ENCODE measurements at places on chromosomes 1 and 21. TPM values are rescaled to one million over a fixed set of nuclear protein-coding genes. Genes with fewer than 3 reads are reported as not detected.

- DNase-seq = no peak
These were observed 104.8 kb upstream of the GJB5 start for GRCh38 chr1:34650090-34650489.

- peak; percentile 82 for DNase-seq
These were observed 28.4 kb downstream of the TRIM45 start for GRCh38 chr1:117093091-117093534.

DNA sequence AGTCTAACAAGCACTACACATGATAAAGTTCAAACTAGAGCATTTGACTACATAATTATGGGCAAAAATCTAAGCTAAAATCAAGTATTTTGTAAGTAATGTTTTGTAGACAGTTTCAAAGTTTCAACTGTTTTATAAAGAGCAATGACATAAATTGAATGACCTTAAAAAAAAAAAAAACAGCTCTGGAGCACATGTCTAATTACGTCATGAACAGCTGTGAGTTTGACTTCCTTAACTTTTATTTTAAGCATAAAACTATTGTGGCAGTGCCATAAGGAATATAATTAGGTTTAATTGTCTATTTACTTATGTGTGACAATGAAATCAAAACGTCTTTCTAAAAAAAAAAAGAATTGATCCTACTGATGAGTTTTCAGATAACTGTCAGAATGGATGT, 272.5 kb upstream of the LRRC7 start:
- peak; percentile 5 for DNase-seq

DNA sequence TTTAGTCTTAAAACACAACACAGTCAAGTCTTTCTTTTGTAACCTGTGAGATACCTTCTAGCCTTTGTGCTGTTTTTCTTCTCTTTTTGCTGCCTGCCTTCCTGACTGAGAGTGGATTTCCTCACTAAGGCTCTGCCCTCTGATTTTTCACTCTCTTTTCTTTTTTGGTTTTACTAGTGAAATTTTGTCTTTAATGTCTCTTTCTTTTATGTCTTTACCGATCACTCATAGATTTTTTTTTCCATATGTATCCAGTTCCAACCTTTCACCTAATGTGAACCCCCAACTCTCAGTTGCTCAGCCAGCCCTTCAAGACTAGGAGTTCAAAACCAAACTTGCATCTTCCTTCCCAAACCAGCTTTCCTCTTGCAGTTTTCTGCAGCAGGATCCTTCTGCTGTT, 6.5 kb downstream of the LGALS8 start:
- no peak for DNase-seq

GRCh38 chr1:225847610-225848009, 34.6 kb downstream of the TMEM63A start:
- no peak for DNase-seq

- DNase-seq = peak; percentile 80
These were observed 13.9 kb downstream of the LMX1A start for GRCh38 chr1:165342587-165342986.

DNA sequence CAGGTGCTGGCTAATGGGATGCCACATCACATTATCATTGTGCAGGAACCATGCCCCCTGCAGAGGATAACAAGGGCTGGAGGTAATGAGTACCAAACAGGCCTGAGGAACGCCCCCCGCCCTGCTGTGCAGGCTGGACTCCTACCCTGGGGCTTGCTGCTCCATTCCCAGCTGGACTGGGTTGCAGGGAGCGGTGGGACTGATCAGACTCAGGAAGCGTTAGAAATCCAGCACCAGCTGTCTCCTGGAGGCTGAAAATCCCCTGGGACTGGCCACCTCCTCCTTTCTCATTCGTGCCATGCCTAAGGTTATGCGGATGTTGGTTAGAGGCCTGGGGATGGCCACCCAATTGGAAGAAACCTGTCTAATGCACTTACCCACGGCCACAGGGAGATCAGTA, 36.9 kb upstream of the POU3F1 start:
- DNase-seq = no peak

DNA sequence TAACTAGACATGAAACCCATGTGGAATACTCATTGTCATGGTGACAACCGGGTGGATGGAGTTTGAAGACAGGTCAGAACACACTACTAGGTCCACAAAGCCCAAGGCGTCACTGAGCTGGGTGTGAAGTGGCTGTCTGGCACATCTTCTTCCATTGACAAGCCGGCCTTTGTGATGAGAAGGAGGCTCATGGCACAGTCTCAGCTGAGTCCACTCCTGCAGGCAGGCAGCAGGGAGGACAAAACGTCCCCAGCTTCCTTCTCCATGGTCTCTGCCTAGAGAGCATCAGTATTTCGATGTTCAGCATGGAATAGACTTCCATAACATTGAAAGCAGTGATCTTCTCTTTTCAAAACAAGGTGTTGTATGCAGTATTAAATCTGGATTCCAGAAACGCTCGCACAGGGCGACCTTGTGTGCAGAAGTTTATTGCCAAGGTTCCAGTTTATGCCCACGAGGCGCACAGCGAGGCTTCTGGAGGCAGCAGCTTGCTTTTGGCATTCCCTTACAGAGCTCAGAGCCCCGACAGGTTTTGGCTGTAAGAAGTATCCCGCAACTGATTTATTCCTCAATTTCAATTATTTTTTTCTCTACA, 104.2 kb downstream of the SIM2 start:
- DNase-seq = no peak

DNA sequence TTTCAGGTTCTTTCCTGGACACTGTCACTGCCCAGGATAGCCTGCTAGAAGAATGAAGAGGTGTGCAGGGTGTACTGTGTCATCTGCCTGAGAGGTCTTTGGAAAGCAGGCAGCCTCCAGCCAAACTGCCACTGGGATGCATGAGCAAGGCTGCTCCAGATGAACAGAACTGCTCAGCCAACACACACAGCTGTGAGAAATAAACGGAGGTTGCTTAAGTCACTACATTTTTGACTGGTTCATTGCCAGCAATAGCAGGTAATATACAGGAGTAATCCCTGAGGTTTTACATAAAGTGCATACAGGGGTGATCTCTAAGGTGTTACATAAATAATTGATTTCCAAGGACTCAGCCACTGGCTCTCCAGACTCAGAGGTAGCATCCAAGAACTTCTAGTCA, 516.9 kb downstream of the BRINP3 start:
- peak; percentile 21 for DNase-seq

DNA sequence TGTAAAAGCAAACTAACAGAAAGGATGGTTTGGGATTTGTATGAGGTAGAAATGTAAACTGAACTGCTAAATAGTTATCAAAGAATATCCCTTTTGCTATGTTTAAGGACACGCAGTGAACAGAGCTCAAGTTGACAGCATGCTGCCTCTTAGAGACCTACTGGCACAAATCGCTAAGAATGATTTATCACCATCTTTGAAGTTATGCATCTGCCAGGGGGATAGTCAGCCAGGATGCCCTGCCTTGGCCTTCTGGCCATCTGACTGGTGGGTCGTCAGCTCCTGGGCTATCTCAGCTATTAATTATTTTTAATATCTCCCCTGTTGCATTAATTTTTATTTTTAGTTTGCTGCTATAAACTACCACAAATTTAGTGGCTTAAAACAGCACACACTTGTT, 334.8 kb upstream of the KAZN start:
- peak; percentile 13 for DNase-seq

DNA sequence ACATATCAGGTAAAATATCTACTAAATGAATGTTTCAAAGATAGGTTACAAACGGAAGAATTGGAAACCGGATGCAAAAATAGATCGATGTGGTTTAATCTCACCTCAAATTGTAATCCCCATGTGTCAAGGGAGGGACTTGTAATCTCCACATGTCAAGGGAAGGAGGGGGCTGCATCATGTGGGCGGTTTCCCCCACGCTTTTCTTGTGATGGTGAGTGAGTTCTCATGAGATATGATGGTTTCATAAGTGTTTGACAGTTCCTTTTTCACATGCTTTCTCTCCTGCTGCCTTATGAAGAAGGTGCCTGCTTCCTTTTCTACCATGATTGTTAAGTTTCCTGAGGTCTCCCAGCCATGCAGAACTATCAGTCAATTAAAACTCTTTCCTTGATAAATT, 408.7 kb upstream of the TMPRSS15 start:
- DNase-seq = no peak

GRCh38 chr21:28431527-28432200, 561.0 kb downstream of the LTN1 start:
- no peak for DNase-seq

GRCh38 chr1:45640293-45640692, 16.4 kb upstream of the CCDC17 start:
- DNase-seq = no peak

DNA sequence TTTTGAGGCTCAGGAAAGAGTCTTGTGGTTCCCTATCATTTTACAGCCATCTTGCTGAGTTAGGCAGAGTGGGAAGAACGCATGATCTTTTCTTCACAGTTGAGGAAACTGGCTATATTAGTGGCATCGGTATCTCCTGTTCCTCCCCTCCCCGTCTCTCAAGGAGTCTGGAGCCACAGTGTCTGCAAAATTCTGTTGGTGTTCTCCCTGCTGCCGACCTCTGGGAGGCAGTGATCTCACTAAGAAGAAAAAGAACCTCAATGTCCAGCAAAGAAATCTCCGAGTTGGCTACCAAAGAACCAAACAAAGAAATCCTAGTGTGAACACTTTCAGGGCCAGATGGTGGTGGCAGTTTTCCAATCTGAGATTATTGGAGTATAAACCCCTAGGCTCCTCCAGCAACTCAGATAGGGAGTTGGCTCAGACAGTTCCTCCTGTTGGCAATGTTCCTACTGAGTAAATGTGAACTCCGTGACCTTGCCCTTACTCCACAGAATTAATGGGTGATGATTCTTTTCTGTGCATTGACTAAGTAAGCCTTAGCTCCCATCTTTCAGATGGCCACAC, 41.2 kb downstream of the PRAMEF20 start:
- peak; percentile 26 for DNase-seq

GRCh38 chr21:29018540-29018939, 609 bp downstream of the RWDD2B start:
- peak; percentile 16 for DNase-seq

DNA sequence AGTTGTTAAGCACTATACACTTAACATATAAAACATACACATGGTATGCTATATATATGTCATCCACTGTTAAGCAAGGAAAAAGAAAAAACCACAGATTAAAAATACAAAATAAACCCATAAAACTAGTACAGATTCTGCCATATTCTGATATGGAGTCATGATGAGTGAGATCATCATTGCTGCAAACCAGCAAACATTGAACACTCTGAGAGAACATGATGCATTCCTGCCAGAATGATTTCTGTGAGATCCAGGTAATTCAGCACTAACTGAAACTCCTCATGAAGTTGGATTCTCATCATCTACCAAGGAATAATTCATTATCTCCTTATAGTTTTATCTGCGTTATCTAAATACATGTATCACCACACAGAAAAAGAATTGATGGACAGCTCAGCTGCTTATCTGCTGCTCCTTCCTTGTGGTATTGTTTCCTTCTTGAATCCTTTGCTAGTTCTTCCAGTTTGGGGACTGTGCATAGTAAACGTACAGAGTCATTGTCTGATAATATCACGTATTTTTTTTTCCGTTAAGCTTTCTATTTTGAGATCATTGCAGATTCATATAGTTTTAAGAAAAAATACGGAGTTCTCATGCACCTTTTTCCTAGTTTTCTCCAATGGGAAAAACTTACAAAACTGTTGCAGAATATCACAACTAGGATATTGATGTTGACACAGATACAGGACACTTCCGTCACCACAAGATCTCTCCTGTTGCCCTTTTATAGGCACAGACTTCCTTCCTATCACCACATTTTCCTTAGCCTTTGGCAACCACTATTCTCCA, 9.3 kb downstream of the RAB4A start:
- DNase-seq = no peak

GRCh38 chr1:170619241-170620028, 44.5 kb upstream of the PRRX1 start:
- DNase-seq = peak; percentile 39

GRCh38 chr1:221795380-221795779, 53.5 kb upstream of the DUSP10 start:
- DNase-seq = no peak

GRCh38 chr1:229557913-229558414, 543 bp downstream of the ABCB10 start:
- DNase-seq = peak; percentile 48

DNA sequence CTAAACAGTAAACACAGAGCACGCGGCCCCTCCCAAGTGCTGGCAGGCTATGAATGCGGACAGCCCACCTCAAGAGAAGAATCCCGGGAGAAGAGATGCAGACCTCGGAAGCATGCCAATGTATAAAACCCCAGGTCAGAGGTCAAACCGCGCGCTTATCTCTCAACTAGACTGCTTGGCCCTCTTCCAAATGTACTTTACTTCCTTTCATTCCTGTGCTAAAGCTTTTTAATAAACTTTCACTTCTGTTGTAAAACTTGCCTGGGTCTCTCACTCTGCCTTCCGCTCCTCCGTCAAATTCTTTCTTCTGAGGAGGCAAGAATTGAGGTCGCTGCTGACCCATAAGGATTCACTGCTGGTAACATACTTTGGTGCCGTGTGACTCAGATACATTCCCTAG, 216.0 kb downstream of the S1PR1 start:
- DNase-seq = no peak

DNA sequence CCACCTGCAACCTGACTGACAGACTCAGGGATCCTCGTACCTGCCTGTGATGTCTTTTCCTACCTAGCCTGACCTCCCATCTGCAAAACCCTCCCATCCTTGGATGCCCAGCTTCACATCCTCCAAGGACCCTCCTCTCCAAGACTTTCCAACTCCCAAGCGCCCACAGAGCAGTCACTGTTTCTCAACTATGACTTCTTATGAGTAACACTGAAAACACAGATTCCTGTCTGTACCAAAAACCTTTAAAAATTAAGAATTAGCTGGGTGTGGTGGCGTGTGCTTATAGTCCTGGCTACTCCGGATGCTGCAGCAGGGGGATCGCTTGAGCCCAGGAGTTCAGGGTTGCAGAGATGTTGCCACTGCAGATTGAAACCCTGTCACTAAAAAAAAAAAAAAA, 181.9 kb downstream of the PSMG1 start:
- DNase-seq = no peak

GRCh38 chr1:53951697-53952096, 5.5 kb downstream of the LRRC42 start:
- no peak for DNase-seq

GRCh38 chr21:31318971-31319370, 25.1 kb downstream of the TIAM1 start:
- DNase-seq = no peak

DNA sequence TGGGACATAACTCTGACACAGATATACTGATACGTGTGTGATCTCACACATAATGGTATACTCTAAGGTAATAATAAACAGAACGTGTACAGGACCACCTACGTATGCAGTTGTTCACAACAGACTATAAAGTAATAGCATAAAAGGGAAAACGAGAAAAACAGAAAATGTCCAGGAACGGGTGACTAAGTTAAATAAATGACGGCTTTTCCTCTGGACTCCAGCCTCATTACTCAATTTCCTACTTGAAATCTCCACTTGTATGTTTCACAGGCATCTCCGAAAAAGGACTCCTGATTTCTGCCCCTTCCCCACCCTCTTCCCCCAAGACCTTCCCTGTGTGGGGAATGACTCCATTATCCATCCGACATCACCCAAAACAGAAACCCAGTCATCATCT, 95.1 kb downstream of the JAK1 start:
- DNase-seq = no peak

SYT14 gene
- total RNA-seq = 1.0 TPM

VAV3 gene
- 39.8 TPM for total RNA-seq

DENND2D gene
- 12.0 TPM for total RNA-seq

IARS2 gene
- total RNA-seq = 89.8 TPM

CELA3B gene
- not detected for total RNA-seq

CLCA1 gene
- not detected for total RNA-seq

OVAAL gene
- not detected for total RNA-seq

RHOU gene
- total RNA-seq = 19.2 TPM

C8B gene
- not detected for total RNA-seq
